ENCODE measurements at places on chromosomes 7 and 10. TPM values are rescaled to one million over a fixed set of nuclear protein-coding genes. Genes with fewer than 3 reads are reported as not detected.

DNA sequence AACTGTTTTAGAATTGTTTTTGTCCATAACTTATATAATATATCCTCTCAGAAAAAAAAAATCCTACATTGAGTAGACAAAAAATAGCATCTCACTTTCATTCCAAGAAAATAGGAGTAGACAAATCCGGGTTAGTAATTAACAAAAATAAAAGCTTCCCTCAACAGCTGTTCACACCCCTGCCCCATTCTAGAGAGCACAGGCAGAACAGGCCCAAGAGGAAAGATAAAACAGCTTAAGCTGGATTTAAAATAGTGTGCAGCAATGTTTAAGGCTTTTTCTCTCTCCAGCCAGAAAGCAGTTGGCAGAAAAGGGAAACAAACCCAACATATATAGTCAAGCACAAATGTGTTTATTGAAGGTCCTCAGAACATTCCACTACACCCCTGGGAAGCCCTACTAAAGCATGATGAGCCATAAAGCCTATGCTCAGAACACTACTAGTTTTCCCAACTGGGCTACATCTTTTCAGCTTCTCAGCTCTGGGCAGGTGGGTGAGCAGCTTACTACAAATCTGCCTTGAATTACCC is 189.9 kb downstream of the MTERF1 start:
- no peaks in the 10 kb centered on the region for H3K36me3 ChIP-seq
- no peak overlapping the region for H3K27ac ChIP-seq

GRCh38 chr10:101061624-101062231 is at the start of gene KAZALD1:
KAZALD1 (plus strand) TSS chr10:101061989; CDS start chr10:101062593, 604 bp downstream.
- peak within 1 kb of the TSS; percentile 86 for H3K27ac ChIP-seq
- DNase-seq = no peak
- no peaks in the 10 kb centered on the region for H3K36me3 ChIP-seq
- peak within 1 kb of the TSS; percentile 97 for H3K4me3 ChIP-seq
- H3K4me1 ChIP-seq = peaks cover 46% of the 10 kb centered on the region

- peak; percentile 73 for DNase-seq
- H3K27ac ChIP-seq = no peak overlapping the region
- H3K4me3 ChIP-seq = no peak overlapping the region
- H3K4me1 ChIP-seq = peaks cover 45% of the 10 kb centered on the region
- peaks cover 33% of the 10 kb centered on the region for H3K27me3 ChIP-seq
Observed at GRCh38 chr10:101214446-101215396, 14.5 kb downstream of the LBX1 start.

GRCh38 chr10:118370499-118370898 is 28.4 kb upstream of the FAM204A start:
- no peaks in the 10 kb centered on the region for H3K4me1 ChIP-seq
- no peaks in the 10 kb centered on the region for H3K27me3 ChIP-seq
- H3K36me3 ChIP-seq = no peaks in the 10 kb centered on the region
- no peak for DNase-seq
- no peak overlapping the region for H3K4me3 ChIP-seq

DNA sequence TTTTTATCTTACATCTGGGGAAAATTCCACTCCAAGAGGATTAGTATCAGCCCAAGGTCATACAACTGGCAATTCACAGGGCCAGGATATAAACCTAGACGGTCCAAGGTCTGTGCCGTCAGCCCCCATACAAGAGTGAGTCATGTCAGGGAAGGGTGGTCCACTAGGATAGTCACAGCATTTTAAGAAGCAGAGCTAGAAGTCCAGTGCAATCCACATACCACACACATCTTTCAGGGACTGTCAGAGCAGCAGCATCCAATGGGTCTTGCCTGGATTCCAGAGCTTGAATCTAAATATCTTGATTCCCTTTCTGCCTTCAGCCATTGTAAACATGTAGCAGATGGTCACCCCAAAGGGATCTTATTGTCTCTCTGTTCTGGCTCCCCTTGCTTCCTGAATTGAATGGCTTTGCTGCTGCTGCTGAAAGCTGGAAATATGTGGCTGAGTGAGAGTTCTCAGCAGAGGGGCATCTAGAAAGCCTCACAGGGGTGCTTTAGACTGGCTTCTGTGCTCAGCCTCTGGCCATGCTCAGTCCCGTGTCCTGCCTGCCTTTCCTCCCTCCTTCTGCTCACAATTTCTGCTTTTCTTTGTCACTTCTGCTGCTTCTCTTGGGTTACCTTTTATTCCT is 9.9 kb upstream of the OR6V1 start:
- H3K4me1 ChIP-seq = no peaks in the 10 kb centered on the region
- no peaks in the 10 kb centered on the region for H3K36me3 ChIP-seq
- H3K4me3 ChIP-seq = no peak overlapping the region
- DNase-seq = no peak
- peaks cover 3% of the 10 kb centered on the region for H3K27me3 ChIP-seq

CYP17A1 gene
- total RNA-seq = not detected

DNA sequence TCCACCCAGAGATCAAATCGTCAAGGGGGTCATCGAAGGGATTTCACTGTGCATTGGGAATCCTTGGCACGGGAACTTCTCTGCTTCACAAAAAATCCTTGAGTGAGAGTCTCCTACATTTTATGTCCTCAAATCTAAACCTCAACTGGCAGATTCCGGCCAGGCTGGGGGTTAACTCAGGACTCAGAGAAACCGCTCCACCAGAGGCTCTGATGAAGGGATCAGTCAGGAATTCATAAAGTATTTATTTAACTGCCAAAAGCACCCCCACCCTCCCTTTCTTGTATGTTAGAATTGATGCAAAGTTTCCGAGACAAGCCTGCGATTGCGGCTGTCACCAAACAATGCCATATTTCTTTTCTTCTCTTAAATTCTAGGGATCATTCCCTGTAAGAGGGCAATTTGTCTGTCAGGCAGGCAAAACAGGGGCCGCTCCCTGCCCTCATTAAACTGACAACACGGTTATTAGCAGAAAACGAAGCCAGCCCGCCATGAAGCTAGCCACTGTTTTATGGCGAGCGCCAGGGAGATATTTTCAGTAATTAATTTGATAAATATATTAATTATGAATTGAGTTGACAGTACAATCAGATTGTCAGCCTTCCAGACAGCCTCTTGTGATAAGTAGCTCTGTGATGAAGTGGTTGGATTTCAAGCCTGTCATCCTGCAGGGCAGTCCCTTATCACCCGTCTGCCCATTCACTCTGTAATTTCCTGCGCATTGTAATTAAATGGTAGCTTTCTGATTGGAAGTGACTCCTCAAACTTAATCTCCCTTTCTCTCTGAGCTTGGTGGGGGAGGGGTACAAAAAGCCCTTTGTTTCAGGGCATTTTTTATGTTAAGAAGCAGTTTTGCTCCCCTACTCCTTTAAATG is 153.0 kb upstream of the GPR26 start:
- no peak overlapping the region for H3K4me3 ChIP-seq
- H3K4me1 ChIP-seq = no peaks in the 10 kb centered on the region
- H3K27ac ChIP-seq = no peak overlapping the region
- no peaks in the 10 kb centered on the region for H3K36me3 ChIP-seq

- H3K4me1 ChIP-seq = peaks cover 50% of the 10 kb centered on the region
- H3K36me3 ChIP-seq = peaks cover 2% of the 10 kb centered on the region
- H3K4me3 ChIP-seq = peak overlapping the region; percentile 75
- DNase-seq = peak; percentile 54
Observed at GRCh38 chr7:102434039-102434486, 688 bp downstream of the ORAI2 start.

TMEM229A gene
- not detected for total RNA-seq

- H3K27me3 ChIP-seq = no peaks in the 10 kb centered on the region
- H3K27ac ChIP-seq = no peak overlapping the region
- no peaks in the 10 kb centered on the region for H3K4me1 ChIP-seq
- no peaks in the 10 kb centered on the region for H3K36me3 ChIP-seq
- no peak overlapping the region for H3K4me3 ChIP-seq
Observed at GRCh38 chr7:37391791-37392672, 56.6 kb downstream of the ELMO1 start.

DNA sequence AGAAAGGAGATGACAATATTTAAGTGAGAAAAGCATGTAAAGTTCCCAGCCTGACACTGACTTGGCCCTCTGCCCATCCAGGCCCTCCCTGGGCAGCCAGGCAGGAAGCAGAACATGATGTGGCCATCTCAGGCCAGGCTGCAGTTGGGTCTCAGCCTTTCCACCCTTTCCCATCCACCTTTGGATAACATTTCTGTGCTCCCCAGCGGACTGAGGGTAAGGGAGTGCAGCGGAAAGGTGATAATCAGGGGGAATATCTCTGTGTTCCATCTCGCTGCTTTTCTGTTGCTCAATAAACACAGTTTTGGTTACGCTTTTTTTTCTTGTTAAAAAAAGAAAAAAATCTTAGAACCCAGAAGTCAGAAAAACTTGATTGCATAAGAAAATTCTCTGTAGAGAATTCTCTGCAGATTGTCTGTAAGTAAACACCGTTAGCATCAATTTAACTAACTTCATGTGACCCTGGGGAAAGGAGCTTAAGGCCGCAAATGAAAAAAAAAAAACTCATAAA is 37.2 kb upstream of the TARP start:
- H3K27ac ChIP-seq = no peak overlapping the region
- no peaks in the 10 kb centered on the region for H3K36me3 ChIP-seq
- no peaks in the 10 kb centered on the region for H3K4me1 ChIP-seq
- no peak for DNase-seq
- H3K27me3 ChIP-seq = no peaks in the 10 kb centered on the region

DNA sequence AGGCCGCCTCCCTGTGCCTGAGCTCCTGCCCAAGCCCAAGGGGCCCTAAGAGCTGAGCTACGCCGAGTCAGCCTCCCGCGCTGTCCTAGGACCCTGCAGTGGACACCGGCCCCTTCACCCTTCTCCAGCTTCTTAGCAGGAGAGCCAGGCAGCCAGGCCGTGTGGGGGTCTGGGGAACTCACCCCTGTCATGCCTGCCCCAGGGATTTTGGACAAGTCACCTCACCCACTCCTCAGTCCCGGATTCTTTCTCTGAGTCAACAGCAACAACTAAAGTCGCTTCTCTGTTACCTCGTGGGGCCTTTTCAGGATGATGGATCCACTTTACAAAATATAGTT is 79.3 kb downstream of the MKI67 start:
- no peak for DNase-seq
- no peaks in the 10 kb centered on the region for H3K27me3 ChIP-seq
- H3K4me3 ChIP-seq = peak overlapping the region; percentile 93
- H3K36me3 ChIP-seq = peaks cover 18% of the 10 kb centered on the region
- peaks cover 49% of the 10 kb centered on the region for H3K4me1 ChIP-seq

CAMK2B gene
- not detected for total RNA-seq

DNA sequence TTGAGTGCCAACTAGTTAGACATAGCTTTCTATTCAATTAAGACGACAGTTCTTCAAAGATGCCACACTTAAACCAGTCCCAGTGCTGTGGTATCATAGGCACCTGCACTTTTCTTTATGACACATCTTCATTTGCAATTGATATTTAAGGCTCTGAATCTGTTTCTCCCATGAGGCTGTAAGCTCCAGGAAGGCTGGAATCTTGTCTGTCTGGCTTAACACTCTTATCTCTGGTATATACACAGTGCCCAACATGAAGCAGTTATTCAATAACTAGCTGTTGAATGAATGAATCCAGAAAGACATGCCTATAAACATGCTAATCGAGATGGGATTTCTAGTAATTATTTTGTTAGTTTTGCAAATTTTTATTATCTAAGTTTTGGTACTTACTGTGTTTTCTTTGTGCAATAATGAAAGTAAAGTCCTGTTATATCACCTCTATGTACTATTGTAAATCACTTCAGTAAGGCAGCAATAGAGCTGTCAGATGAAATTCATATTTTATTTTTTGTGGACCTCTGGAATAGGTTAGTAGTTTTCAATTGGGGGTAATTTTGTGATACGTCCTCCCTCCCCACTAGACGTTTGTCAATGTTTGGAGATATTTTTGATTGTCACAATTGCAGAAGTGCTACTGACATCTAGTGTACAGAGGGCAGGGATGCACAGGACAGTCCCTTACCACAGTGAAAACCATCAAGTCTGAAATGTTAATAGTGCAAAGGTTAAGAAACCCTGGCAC is 51.3 kb upstream of the STEAP4 start:
- DNase-seq = no peak
- no peak overlapping the region for H3K4me3 ChIP-seq
- H3K36me3 ChIP-seq = no peaks in the 10 kb centered on the region
- no peaks in the 10 kb centered on the region for H3K4me1 ChIP-seq
- H3K27ac ChIP-seq = no peak overlapping the region
- peaks cover 2% of the 10 kb centered on the region for H3K27me3 ChIP-seq

CREM gene
- 121 TPM for total RNA-seq

Data from CD4-positive, CD25-positive, alpha-beta regulatory T cell (primary cell).